Stimulated activated CD8-positive, alpha-beta memory T cell treated with anti-CD3 and anti-CD28 coated beads, Interleukin-12 subunit alpha, Interleukin-12 subunit beta, amount 100 ng/mL, for 4 hours (primary cell): ENCODE measurements at places on chromosomes 13 and 19.

GRCh38 chr13:32042551-32042950 lies 11.0 kb downstream of the FRY start:
- DNase-seq: no peak

DNA sequence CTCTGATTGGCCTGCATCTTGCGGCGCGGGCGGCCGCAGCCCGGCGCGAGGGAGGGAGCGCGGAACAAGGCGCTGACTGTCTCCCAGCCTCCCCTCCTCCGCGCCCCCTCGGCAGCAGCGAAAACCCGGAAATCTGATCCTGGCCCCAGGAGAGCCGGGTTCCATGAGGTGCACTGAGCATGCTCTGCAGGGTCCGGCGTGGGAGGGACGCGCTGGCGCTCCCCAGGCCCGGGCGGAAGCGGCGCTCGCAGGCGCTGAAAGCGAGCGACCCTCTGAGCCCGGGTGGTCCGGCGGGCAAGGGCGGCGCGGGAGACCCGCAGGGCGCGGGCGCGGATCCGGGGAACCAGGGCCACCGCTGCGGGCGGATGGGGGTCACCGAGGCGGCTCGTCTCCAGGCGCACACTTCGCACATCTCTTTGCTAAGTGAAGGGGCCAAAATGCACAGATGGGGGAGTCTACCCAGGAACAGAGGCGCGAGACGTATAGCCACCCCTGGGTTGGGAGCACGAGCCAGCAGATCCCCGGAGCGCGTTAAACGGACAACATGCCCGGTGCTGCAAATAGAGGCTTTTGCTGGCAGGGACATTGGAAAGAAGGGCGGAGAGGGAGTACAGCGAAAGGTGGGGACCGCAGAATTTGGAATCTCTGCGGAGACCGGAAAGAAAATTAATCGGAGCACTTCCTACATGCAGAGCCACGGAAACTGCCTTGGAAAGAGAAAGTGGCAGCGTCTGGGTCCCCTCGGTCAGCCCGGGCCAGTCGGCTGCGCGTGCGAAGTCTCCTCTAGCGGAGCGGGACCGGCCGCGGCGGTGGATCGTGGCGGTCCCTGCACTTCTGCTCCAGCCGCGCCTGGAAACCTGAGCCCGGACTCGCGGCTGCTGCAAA lies 510 bp upstream of the PCDH9 start:
- DNase-seq: peak; percentile 74

DNA sequence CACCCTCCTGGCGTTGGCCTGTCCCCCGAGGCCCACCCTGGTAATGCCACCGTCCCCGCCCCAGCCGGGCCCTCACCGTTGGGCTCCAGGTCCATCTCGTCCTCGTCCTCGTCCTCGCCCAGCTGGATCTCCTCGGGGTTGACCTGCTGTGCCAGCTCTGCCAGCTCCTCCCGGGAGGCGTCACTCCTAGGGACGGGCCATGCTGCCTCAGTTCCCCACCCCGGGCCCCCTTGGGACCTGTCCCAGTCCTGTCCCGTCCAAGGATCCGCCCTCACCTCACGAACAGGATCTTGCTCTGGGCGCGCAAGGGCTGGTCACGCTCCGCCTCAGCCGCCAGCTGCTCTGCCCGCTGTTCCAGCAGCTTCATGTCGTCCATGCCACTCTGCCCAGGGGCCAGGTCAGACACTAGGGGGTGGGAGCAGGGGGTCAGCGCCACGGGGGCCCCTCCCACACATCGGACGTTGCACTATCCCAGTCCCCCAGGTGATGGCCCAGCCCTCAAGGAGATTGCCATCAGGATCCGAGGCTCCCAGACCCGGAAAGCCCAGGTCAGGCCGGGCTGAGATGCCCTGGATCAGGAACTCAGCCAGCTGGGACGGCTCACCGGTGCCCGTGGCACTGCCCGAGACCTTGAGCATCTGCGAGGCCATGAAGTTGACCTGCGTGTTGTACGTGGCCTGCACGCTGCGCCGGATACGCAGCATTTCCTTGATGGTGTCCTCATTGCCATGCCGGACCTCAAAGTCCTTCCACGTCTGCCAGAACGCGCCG lies 9.5 kb downstream of the XAB2 start:
- DNase-seq: no peak

DNA sequence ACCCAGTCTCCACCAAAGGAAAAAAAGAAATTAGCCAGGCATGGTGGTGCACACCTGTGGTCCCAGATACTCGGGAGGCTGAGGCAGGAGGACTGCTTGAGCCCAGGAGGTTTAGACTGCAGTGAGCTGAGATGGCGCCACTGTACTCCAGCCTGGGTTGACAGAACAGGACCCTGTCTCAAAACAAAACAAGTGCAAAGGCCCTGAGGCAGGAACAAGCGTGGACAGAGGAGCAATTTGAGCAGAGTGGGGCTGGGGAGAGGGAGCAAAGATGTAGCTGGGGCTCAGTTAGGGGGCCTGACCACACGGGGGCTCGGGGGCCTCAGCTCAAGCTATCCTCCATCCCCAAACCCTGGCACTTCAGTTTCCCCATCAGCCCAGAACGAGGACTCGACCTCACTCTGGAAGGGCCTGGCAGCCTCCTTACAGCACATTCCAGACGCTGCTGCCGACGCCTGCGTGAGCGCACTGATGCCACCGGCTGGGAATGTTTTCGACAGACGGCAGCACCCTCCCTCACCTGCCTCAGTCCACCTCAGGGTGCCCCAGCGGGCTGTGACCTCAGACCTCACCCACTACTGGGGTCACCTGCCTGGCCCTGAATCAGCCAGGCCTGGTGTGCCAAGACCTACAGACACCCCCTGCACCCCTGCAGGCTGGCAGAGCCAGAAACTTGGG lies 1.8 kb upstream of the POLRMT start:
- DNase-seq: no peak

- DNase-seq: no peak
Measured at GRCh38 chr19:18168673-18169381, 4.8 kb upstream of the IFI30 start.

GRCh38 chr13:93289053-93289452 lies 62.4 kb downstream of the GPC6 start:
- DNase-seq: no peak

- no peak for DNase-seq
Measured at GRCh38 chr13:51347099-51347498, 7.6 kb downstream of the SERPINE3 start.

GRCh38 chr13:66659286-66659685 lies 570.9 kb downstream of the PCDH9 start:
- DNase-seq: no peak

DNA sequence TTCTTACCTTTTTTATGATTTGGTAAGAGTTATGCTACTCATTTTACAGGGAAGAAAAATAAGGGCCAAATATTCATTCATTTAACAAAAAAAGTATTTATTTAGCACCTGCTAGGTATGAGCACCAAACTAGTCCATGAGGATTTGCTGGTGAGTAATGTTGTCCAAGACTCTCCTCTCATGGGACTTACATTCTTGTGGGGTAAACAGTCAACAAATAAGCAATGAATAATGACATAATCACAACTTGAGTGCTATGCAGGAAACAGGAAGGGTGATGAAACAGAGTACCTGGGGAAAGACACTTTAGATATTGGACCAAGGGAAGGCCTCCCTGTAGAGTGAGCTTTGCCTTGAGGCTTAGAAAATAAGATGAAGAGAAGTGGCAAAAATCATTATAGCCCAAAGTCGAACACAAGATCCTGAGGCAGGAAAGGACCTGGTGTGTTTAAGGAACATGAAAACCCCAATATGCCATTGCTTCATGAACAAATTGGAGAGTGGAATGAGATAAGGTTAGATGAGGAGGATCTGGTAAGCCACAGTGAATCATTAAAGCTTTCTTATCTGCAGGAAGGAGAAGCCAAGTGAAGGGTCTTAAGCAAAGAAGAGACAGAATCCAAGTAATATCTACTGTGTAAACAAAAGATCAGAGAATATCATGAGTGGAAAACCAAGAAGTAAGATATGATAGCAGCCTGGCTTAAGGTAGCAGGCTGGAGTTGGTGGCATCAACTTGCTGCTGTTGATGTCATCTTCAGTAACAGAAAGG lies 294.5 kb upstream of the NBEA start:
- no peak for DNase-seq

GRCh38 chr19:55392820-55393761 lies 7.4 kb downstream of the RPL28 start:
- no peak for DNase-seq

DNA sequence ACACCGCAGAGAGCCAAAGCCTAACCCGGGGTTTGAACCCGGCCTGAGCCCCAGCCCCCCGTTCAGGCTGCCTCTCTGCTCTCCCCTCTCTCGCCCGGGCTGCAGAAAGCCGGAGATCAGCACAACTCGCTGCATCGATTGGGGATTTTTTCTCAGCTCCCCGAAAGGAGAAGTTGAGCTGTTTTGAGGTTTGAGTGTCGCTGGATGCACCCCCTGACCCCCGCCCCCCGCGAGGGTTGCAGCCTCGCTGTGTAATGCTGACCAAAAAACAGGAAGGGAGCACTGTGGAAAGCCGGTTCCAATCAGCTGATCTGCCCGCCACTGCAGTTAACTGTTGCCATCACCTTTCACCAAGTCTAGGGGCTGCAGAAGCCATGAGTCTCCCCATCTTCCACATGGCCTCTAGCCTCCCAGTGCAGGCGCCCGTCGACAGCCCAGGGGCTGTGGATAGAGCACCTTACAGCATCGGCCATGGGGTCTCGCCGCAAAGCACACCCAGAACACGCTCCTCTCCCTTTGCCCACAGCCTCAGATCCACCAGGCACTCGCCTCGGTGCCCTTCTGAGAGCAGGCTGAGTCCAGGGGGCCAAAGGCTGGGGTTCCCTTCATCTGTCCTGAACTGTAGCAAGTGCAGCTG lies 34.5 kb downstream of the MYO9B start:
- no peak for DNase-seq

GRCh38 chr19:15836330-15837220 lies 21.1 kb upstream of the OR10H1 start:
- DNase-seq: peak; percentile 87

- DNase-seq: no peak
Measured at GRCh38 chr13:32278426-32278825, 36.7 kb downstream of the ZAR1L start.

DNA sequence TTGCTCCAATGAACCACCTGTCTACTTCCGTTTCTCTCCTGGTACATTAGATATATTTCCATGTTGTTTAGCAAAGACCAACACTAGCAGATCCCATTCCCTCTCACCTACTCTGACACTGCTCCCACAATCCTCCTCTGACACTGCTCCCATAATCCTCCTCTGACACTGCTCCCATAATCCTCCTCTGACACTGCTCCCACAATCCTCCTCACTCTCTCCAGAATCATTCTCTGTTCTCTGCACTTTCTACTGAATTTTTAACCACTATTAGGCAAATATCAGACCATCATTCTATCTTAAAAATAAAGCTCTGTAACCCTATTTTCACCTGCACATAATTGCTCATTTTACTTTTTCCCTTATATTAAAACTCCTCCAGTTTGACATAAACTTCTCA lies 578.5 kb upstream of the PCDH20 start:
- no peak for DNase-seq

DNA sequence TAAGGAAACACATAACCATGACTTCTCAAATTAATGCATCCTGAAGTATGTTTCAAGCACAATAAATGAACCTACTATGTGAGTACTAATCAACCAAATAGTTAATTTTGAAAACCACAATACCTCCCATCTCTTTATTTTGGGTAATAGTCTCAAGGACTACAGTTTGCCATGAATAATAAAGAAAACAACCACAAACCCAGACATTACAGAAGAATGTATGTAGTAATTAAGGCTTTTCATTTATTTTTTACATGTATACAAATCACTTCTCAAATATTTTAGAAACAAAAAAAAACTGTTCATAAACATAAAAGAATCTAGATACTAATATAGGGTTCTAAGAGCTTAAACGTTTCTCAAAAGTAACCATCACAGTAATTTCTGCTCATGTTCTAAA lies 6.8 kb downstream of the KATNAL1 start:
- DNase-seq: no peak

DNA sequence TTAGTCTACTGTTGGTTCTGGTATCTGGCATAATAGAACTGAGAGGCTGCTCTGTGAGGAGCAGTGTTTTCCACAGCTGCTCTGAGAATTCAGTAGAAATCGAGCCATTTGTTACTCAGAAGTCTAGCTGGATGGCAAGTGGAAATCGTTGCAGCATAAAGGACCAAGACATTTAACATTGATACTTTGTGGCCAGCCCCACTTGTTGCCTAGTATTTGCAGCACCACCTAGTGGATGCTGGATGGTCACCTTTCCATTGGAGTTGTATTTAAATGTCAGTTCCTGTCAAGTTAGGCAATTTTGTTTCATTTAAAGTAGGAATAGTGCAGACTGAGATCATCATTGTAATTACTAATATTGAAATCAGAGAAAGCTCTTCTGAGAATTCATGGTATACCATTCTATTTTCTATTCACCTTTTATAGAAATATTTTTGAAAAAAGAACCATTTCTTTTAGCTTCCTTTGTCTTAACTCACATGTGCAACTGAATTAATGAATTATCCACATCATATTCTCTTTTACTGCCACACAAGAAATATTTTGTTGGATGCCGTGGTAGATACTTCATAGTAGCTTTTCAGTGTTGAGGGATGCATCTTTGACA lies 64.6 kb downstream of the PDS5B start:
- DNase-seq: no peak

DNA sequence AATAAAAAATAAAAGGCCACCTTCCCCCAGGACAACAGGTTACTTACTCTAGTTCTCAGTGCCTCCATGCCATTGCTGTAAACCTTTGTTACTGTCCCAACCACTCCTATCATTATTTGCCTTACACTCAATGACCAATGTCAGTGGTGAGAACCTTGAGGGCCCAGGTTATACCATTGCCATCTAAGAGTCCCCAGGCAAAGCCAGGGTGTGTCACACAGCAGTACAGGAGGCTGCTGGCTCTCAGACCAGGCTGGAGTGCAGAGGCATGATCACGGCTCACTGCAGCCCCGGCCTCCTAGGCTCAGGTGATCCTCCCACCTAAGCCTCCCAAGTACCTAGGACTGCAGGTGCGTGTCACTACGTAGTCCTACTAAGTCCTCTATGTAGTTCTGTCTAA lies 6.1 kb downstream of the ELAVL1 start:
- no peak for DNase-seq

- no peak for DNase-seq
Measured at GRCh38 chr13:96822895-96823294, 171.4 kb downstream of the OXGR1 start.

DNA sequence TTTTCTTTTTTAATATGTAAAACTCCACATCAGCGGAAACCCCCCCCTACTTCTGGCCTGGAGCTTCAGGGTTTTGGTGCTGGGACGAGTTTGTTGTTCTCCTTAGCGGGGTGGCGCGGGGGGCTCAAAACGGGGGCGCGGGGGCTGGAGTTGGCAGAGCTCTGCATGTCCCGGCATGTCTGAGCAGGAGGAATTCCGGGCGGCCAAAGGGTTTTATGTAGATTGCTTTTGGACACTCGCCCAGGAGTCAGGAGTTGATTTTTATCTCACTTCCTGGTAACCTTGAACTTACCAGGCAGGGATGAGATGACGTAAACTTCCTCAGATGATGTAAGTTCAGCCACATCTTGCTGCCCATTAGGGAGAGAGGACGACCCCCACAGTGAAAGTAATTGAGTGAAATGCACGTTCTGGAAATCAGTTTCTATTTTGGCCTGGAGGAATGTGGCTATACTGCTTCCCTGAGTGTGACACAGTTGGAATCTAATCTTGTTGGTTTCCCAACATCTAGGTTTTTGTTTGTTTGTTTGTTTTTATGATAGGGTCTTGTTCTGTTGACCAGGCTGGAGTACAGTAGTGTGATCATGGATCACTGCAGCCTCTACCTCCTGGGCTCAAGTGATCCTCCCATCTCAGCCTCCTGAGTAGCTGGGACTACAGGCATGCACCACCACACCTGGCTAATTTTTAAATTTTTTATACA lies 21.0 kb upstream of the GDF15 start:
- no peak for DNase-seq

GRCh38 chr19:2060884-2061494 lies 9.9 kb upstream of the MKNK2 start:
- DNase-seq: no peak
